Esophagus squamous epithelium (tissue), 5 donors: ENCODE measurements at places on chromosomes 11 and 22.

- DNase-seq = no peak
Observed at GRCh38 chr11:74072721-74073120, 63.8 kb upstream of the UCP3 start.

- DNase-seq = no peak
Observed at GRCh38 chr11:70663815-70664214, 265.5 kb downstream of the CTTN start.

DNA sequence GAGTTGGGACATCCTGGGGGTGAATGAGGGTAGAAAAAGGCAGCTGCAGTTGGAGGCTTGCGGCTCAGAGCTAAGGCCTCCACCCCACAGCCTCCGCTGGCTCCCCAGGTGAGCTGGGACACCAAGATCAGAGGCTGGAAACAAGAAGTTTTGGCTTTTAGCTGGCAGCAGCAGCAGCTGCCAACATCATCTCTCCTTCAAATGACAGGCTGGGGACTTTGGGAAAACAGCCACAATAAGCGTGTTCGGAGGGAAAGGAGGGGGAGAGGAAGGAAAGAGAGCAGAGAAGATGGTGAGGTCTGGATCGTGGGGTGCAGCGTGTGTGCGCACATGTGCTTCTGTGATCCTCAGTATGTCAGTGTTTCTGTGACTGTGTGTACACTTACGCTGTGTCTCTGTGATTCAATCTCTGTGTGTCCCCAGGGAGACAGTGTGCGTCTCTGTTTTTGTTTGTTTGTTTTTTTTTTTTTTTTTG is 62.0 kb upstream of the RASD2 start:
- no peak for DNase-seq

GRCh38 chr11:116145187-116145865 is 627.5 kb downstream of the BUD13 start:
- DNase-seq = no peak

- DNase-seq = no peak
Observed at GRCh38 chr11:15276621-15277020, 161.9 kb downstream of the INSC start.

GRCh38 chr11:849104-849824 is 6.6 kb downstream of the TSPAN4 start:
- DNase-seq = no peak

DNA sequence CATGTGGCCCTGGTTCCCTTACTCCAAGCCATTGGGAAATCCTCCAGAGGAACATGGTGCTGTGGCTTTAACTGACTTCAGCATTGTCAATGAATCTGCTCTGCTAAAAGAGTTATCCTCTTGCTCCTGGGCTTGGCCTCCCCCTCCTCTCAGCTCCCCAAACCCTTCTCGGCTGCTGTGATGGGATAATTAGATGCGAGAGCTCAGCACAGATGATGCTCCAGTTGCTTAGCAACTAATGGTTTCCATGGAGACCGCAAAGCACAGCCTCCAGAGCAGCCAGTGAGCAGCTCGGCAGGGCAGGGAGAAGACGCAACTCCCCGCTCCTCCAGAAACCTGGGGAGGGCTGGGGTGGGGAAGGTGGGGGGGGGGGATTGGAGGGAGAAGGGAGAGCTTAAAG is 2.8 kb upstream of the UPK2 start:
- no peak for DNase-seq

GRCh38 chr11:79860336-79860735 is 419.5 kb upstream of the TENM4 start:
- no peak for DNase-seq

GRCh38 chr11:74739546-74740270 is 8.5 kb upstream of the CHRDL2 start:
- no peak for DNase-seq

GRCh38 chr11:32309530-32310213 is 125.7 kb downstream of the WT1 start:
- DNase-seq = no peak

GRCh38 chr11:100684101-100685065 is 2.7 kb upstream of the ARHGAP42 start:
- no peak for DNase-seq

- no peak for DNase-seq
Observed at GRCh38 chr11:35107861-35108260, 31.1 kb upstream of the CD44 start.

- no peak for DNase-seq
Observed at GRCh38 chr11:78000193-78000592, 5.7 kb upstream of the INTS4 start.

DNA sequence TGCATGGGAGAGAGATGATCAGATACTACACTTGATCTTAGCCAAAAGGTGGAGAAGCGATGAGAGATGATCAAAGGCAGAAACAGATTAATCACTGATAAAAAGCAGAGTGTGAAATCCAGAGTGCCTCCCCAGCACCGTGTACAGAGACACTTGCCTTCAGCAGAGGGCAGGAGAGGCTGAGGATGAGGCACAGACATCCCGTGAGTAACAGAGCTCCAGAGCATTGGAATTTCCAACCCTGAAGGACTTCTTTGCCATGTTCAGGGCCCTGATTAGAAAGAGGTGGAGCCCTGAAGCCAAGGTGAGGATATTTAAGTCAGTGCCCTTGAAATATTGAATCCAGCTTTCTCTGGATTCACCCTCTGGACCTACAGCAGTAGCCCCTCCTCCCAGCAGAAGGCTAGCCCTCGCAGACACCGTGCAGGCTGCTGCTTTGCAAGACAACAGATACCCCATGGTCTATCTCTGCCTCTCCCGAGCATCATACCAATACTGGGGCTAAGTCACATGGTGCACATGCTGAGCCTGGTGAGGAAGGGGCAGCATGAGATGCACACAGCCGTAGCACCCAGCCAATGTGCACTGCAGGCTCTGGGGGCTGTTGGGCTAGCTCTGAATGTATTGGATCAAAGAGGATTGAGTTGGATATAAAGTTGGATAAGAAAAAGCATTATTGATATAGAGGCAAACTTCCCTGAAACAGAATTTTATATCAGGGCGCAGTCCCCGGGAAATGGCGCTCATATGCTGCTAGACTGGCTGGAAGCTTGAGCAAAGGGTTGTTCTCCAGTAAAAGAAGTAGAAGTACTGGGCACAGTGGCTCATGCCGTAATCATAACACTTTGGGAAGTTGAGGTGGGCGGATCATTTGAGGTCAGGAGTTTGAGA is 200.3 kb upstream of the B3GAT1 start:
- no peak for DNase-seq

DNA sequence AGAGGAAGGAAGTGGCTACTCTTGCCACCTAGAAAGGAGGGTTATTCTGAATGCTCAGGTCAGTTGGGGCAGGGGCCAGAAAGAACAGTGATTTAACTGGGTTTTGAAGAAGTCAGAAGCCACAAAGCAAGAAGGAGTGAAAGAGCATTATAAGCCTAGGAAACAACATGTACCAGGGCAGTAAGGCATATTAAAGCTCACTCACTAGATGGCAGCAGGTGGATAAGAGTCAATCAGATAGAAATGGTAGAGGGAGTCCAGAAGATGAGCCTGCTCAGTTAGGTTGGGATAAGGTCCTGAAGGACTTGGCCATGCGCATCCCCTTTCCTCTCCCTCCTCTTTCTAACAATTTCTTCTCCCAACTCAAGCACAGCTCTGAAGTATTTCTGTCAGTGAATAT is 22.0 kb upstream of the PATE1 start:
- no peak for DNase-seq

GRCh38 chr11:35145271-35145670 is 6.3 kb downstream of the CD44 start:
- DNase-seq = no peak

- DNase-seq = no peak
Observed at GRCh38 chr11:95547976-95548375, 241.6 kb downstream of the FAM76B start.

DNA sequence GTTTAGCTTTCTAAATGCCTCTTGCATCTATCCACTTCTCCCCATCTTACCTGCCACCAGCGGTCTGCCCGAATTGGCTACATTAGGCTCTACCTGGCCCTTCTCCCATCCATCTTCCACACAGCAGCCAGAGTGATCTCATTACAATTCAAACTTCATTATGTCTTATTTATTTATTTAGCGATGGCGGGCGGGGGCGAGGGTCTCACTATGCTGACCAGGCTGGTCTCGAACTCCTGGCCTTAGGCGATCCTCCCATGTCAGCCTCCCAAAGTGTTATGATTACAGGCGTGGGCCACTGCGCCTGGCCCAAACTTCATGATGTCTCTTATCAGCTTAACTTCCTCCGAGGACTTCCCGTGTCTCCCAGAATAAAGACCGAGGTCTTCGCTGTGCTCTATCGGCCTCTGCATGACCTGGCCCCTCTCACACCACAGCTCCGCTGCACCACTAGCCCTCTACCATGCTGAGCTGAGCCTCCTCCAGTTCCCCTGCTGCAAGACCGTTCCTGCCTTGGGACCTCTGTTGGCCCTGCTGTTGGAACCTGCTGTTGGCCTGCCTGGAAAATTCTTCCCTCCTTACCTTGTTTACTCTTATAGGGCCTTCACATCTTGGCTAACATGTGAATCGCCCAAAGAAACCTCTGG is 870 bp upstream of the CTTN start:
- DNase-seq = no peak

DNA sequence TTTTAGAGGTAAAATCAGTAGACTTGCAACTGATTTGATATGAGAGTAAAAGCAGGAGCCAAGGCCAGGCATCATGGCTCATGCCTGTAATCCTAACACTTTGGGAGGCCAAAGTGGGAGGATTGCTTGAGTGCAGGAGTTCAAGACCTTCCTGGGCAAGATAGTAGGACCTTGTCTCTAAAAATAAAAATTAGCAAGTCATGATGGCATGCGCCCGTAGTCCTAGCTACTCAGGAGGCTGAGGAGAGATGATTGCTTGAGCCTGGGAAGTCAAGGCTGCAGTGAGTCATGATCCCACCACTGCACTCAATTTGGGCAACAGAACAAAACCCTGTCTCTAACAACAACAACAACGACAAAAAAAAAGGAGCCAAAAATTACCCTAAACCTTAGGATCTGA is 13.5 kb downstream of the SGSM3 start:
- DNase-seq = no peak

- no peak for DNase-seq
Observed at GRCh38 chr11:79437278-79437980, 3.4 kb downstream of the TENM4 start.

- DNase-seq = no peak
Observed at GRCh38 chr11:43459246-43459645, 100.5 kb downstream of the TTC17 start.

DNA sequence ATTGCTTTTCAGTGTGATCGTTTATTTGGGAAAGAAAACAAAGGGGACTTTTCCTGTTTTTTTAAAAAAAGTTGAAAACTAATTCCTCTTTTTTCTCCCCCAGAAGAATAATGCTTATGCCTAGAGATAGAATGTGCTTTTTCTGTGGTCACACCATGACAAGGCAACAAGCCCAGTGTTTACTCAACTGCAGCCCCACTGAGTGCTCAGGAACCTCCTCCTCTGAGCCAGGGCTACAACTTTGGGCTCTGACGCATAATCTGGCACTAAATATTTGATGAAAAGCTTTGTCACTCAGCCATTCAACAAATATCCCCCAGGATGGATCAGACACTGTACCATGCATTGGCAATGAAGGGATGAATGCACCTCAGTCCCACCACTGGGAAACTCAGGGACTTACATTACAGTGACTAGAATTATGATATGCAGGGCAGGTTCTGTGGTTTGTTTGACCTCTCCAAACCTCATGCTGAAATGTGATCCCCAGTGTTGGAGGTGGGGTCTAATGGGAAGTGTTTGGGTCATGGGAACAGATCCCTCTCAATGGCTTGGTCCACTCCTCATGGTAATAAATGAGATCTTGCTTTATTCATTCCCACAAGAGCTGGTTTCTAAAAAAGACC is 155.9 kb downstream of the CCDC34 start:
- no peak for DNase-seq

DNA sequence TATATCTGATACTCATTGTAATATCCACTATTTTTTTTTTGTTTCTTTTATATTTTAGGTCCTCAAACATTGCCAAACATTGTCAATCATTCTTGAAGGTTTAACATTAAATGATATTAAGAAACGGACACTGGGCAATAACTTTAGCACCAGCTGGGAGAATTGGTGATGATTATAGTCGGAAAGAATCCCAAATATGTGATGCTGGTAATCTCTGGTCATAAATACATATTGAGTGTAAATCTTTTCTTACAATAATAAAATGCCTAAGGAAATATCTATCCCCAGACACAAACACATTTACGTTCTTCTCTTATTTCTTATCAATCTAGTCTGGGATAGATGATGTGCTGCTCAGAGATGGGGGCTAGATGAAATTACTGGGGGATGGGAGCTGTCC is 25.2 kb downstream of the OR51E2 start:
- DNase-seq = no peak

DNA sequence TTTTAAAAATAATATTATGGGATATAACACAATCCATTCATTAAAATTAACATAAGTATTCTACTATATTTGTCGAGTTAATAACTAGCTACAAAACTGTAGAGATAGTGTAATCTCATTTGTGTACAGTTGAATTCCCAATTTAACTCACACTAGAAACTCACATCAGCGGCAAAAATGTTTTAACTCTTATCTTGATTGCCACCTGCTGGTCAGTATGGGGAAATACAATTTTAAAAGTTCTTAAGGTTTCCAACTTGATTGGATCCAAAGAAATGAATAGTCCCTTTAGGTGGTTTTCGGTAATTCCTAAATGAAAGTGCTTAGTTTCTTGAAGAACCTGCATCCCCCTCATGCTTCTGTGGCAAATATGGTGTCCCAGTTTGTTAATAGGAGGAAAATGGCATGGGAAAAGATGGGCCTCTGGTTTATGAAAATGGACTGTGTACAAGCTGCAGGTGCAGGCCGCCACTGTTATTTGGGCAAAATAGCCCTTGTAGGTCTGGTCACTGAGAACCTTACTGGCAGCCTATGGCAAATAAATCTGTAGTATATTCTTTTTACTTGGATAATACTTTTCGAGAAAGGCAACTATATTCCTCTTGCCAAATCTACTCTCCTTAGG is 33.7 kb upstream of the SLC17A6 start:
- no peak for DNase-seq

- DNase-seq = no peak
Observed at GRCh38 chr11:104534278-104534677, 364.0 kb downstream of the CASP12 start.

DNA sequence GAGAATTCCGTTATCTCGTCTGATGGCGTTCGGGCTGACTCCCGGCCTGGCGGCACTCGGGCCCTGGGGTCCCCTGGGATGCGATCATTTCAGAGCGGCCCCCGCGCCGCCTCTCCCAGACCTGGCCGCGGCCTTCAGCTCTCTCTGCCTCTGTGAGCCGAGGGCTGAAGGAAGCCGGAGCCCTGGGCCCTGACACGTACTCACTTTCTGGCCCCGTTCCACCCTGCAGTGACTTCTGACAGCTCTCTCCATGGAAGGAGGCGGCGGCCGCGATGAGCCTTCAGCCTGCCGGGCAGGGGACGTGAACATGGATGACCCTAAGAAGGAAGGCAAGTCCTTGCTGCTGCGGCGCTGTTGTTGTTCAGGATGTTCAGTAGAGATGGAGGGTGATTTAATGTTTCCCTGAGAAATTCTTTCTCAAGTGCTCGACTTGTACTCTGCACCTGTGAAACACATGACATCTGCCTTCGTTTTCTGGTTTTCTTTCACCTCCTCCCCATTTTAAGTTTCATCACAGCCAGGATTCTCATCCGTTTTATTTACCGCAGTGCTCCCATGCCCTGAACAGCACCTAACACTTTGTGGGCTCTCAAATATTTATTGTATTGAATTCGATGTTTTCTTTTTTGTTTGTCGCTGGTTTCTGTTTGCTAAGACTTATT is 612 bp downstream of the GTSE1 start:
- DNase-seq = no peak

- no peak for DNase-seq
Observed at GRCh38 chr22:43066844-43067385, 22.3 kb downstream of the TTLL1 start.

GRCh38 chr11:72786305-72787215 is 7.3 kb downstream of the STARD10 start:
- no peak for DNase-seq

- no peak for DNase-seq
Observed at GRCh38 chr22:45879552-45879949, 97.4 kb downstream of the WNT7B start.
